ENCODE measurements at places on chromosomes 3 and 15.
A peak's percentile ranks its signal among the peaks of the same experiment; 100 is the strongest.

DNA sequence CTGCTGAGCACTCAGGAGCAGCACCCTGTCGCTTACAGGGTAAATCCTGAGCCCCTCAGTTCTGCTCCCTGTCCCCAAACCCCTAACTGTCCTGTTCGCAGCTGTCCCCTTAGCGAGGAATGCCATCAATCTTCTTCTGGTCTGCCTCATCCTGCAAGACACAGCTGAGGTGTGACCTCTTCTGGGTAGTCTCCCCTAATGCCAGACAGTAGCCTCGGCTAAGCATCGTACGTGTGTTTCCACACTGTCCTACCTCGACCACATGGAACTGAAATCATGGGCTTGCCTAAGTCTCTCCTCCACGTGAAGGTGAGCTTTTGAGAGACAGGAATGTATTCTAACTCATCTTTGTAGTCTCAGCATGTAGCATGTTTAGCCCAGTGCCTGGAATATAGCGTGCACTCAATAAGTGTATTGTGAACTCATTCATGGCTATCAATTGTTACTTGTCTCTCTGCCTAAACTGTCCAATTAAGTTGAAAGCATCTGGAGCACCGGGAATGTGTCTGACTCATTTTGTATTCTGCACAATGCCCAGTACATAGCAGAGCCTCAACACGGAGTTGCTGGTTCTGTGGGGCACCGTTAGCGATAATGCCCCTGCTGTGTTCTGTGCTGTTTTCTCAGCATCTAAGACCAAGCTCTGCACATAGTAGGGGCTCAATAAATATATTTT lies 90.2 kb downstream of the HES1 start:
- DNase-seq, result no peak

GRCh38 chr3:170196833-170197232 lies 15.3 kb upstream of the PHC3 start:
- no peak for DNase-seq

DNA sequence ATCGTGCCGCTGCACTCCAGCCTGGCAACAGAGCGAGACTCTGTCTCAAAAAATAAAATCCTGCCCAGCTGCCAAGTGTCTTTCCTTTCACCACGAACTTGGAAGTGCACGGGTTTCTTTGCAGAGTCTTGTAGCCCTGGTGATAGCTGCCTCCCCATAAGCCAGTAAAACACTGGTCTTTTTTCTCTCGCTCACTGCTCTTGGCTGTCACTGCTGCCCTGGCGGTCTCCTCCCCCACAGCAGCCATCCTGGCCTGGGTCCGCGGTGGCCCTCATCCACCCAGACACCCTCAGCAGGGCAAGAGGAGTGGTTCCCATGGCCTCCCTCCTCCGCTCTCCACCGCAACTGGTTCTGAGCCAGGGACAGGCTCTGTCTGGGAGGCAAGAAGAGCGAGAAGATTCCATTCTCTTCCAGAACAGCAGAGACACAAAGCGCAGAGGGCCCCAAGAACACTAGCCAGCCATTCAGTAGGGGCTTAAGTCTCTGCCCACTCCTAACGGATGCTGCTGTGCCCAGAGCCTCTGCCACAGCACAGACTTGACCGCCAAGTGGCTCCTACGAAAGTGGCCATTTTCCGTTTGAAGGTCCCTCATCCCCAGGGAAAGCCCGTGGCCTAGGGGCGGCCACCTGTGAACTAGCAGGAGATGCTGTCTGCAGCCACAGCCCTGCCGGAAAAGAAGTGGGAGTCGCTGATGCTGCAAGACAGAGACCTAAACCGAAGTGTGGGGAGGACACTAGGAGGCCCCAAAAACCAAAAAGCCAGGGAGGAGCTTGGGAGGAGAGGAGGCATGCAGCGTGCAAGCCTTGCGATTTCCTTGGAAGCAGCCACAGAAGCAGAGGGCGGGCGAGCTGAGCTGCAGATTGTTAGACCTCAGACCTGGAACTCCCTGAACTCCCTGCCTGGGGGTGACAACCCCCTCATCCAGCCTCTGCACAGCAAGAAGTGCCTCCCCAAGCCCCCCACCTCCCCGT lies 44.1 kb downstream of the KLHL25 start:
- no peak for DNase-seq

DNA sequence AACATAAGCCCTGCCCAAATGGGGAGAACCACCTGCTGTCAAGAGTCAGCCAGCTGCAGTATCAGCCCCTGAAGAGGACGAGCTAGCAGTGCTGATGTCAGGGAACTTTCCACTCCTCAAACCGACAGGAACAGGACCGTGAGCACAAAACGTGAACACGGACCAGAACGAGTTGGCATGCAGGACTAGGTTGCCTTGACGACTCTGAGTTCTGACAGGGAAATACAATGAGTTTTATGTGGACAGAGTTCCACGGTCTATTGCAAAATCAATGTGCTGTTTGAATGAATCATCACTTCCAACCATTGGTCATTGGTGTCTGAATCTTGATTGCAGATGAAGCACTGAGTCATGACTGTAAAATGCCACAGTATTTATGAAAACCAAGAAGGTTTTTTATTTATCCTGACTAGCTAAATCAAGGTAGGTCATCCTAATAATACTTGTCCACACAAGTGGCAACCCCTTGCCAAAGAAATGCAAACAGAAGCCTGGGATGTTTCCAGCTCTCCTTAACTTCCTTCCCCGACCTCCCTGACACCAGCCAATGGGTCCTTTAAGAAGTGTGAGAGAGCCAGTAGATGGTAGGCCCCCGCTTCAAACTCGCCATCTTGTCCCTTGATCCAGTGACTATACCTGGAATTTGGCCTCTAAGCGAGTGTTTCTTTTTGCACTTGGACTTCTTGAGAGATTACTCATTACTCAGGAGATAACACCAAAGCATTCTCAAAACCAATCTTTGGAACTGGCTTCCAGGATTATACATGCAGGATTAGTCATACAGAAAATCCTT lies 119.6 kb downstream of the ASB7 start:
- DNase-seq, result peak; percentile 48

GRCh38 chr3:185056908-185057307 lies 96.0 kb downstream of the C3orf70 start:
- no peak for DNase-seq

DNA sequence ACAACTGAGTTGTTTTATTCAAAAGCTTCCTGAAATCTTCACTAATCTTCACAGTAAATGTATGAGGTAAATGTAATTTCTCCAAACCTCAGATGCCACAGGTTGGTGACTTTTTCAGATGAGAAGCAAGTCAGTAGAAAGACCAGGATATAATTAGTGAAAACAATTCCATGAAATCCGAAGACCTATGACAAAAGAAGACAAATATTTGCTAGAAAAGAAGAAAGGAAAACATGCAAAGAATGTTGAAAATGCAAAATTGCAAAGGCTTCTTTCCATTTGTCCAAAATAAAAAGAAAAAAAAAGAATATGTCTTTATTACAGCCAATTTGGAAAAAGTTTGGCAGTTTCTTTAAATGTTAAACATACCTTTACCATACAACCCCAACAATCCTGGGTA lies 88.3 kb upstream of the MYRIP start:
- no peak for DNase-seq

DNA sequence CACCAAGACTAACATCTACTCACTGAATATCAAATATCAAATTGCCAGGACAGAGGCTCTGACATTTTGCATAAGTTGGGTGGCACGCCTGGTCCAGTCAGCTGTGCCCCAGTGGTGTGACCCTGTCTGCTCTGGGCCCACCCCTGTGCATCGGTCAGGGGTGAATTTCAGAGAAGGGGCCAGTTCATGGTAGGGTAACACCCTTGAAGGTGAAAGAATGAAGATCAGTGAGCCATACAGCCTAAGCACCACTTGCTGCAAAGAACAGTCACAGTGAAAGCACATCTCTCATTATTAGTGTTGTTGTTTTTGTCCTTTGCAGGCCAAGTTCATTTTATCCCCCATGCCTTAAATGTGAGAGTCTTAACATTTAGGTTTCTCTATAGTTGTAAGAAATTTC lies 86.8 kb downstream of the MYRIP start:
- DNase-seq, result no peak

DNA sequence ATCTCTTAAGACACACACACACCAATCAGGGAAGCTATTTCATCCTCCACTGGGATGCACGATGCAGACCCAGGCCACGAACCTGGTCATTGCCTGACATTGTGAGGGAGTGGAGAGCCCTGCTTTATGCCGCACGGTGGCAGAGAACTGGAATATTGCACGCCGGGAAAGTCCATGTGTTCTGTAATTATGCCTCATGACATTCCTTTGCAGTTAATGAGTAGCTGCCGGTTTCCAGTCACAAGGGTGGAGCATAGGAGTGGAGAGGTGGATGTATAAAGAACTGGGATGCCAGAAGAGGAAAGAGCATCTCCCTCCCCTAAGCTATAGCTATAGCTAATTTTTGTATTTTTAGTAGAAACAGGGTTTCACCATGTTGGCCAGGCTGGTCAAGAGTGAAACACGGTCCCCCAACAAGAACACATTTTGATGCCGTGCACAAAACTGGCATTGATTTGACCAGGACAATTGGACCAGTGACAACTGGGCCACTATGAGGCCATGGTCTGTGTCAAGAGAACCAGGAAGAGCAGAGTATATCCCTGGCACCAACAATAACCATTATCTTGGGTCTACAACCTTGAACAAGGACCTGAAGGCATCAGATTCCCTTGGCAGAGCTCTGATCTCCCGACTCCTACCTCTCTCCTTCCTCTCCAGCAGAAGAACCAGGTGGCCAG lies 51.4 kb downstream of the SH3BP5 start:
- DNase-seq, result no peak

DNA sequence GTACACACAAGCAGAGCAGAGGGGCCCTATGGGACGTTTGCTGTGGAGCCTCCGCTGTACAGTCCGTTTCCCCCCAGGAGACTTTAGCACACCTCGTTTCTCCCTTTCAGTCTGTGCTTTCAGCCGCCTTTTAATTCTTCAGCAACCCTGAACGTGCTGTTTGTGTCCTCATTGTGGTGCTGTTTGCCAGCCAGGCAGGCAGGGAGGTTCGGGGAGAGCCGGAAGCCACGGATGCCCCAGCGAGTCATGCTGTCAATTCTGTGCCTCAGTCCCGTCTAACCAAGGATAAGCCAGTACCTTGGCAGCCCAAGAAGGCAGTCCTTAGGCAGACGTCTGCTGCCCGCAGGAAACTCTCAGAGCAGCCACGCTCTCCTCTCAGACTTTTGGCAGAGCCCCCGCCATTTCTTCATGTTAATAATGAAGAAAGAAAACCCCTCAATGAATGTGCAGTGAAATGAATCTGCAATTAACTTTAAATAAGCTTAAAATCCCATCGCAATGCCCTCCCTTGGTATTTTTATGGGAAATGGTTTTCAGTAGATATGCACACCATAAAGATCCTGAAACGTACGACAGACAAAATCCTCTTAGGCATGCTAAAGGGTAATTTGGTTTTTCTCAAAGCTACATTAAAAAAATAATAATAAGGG lies 158.6 kb downstream of the UACA start:
- DNase-seq, result no peak

DNA sequence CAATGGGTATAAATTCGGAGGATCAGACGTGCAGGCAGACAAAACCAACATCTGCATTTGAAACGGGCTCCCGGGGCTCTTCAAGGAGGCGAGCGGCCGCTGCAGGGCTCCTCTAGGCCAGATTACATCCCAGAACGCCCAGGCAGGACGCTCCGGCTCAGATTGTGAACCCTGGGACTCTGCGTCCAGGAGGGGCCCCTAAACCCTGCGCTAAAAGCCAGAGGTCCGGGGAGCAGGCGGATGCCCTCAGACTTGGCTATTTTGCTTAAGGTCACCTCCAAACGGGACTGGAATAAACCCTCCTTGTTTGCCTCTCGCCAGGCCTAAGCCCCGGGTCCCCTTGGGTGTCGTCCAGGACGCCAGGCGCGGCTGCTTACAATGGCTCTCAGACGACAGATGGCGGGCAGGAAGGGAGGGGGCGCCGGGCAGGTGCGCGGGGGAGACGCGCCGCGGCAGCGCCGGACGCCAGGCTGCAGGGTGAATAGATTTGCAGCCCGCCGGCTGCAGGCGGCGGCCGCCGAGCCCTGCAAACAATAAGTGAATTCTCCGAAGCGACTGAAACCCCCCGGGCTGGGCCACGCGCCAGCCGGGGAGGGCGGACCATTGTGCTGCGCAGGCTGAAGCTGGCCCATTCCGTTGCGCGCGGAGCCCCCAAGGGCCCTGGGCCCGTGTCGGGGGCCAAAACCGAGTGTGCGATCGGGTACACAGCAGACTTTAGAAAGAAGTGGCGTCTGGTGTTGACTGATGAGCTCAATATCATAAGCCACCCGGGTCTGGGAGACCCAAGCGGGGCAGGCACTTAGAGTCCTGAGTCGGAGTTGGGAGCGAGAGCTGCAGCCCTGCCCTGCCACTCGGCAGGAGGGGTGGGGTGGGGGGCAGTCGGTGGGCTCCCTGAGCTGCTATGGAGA lies 32.3 kb upstream of the AMOTL2 start:
- peak; percentile 91 for DNase-seq

Data from NCI-H524 treated with DMSO at 0.1 percent for 48 hours (cell line).